ENCODE measurements at places on chromosomes 5 and 9. TPM values are rescaled to one million over a fixed set of nuclear protein-coding genes. Genes with fewer than 3 reads are reported as not detected.

SLCO6A1 gene
- not detected for total RNA-seq

LCN2 gene
- not detected for total RNA-seq

AGXT2 gene
- total RNA-seq, result not detected

IFNA2 gene
- not detected for total RNA-seq

- peak; percentile 96 for ATAC-seq
Observed at GRCh38 chr9:133115604-133116345, 5.3 kb downstream of the RALGDS start.

- peak; percentile 35 for ATAC-seq
Observed at GRCh38 chr5:56070851-56071465, 76.2 kb upstream of the IL6ST start.

GRCh38 chr5:135883441-135883840, 12.2 kb downstream of the IL9 start:
- no peak for ATAC-seq

DNA sequence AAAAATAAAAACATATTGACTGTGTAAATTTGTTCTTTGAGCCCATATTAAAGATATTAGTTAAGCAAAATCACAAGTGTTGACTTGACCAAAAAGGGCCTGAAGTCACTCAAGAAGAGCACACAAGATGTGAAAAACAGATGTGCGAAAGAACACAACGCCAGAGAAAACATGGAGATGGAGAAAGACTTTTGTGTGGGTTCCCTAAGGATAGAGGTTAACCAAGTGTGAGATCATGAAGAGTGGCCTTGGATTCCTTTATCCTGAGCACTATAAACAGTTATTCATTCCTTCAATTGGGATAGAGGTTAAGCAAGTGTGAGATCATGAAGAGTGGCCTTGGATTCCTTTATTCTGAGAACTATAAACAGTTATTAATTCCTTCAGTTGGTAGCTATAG, 361.8 kb downstream of the CDH18 start:
- ATAC-seq, result no peak

- no peak for ATAC-seq
Observed at GRCh38 chr5:32276173-32276853, 36.4 kb downstream of the MTMR12 start.

- no peak for ATAC-seq
Observed at GRCh38 chr9:95715868-95716435, 159.5 kb upstream of the ERCC6L2 start.

- ATAC-seq, result no peak
Observed at GRCh38 chr9:68692519-68692918, 12.5 kb upstream of the PIP5K1B start.
